NCI-H1694 (cell line): ENCODE measurements at places on chromosomes 13 and 19.

- no peak for DNase-seq
Observed at GRCh38 chr13:84137292-84137691, 255.0 kb upstream of the SLITRK1 start.

GRCh38 chr13:46015366-46015765 is 37.2 kb downstream of the ZC3H13 start:
- no peak for DNase-seq

GRCh38 chr13:26184791-26185250 is 37.3 kb downstream of the RNF6 start:
- DNase-seq = peak; percentile 45

DNA sequence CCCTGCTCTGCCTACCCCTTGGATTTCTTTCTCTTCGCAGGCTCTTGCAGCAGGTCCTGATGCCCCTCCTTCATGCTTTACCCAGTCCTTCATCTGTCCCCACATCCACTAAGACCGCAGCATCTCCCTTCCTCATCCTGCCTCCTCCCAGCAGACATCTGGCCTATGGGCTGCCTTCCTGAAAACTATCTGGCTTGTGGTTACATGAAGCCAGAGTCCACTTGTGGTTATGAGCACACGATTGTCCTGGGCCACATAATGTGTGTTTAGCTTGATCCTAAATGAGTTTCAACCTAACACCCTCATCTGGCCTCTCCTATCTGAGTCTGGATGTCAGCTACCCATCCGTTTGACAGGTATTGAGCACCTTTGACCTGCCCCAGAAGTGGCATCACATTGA is 5.5 kb upstream of the ZNF175 start:
- no peak for DNase-seq

- no peak for DNase-seq
Observed at GRCh38 chr13:106548064-106548696, 12.7 kb upstream of the EFNB2 start.

DNA sequence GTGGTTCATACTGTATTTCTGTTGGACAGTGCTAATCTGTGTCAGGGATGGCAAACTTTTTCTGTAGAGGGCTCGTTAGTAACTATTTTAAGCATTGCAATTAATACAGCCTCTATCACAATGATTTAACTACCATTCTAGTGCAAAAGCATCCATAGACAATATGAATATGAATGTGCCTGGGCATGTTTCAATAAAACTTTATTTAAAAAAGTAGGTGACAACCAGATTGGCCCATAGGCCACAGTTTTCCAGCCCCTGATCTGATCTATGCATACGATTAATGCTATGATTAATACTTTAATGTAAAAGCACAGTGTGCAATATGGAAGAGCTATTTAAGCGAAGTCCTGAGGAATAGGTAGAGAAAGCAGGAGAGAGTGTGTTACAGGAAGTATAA is 29.6 kb downstream of the ADGRE1 start:
- DNase-seq = no peak

- peak; percentile 57 for DNase-seq
Observed at GRCh38 chr19:11324079-11324661, 15.3 kb downstream of the RAB3D start.

DNA sequence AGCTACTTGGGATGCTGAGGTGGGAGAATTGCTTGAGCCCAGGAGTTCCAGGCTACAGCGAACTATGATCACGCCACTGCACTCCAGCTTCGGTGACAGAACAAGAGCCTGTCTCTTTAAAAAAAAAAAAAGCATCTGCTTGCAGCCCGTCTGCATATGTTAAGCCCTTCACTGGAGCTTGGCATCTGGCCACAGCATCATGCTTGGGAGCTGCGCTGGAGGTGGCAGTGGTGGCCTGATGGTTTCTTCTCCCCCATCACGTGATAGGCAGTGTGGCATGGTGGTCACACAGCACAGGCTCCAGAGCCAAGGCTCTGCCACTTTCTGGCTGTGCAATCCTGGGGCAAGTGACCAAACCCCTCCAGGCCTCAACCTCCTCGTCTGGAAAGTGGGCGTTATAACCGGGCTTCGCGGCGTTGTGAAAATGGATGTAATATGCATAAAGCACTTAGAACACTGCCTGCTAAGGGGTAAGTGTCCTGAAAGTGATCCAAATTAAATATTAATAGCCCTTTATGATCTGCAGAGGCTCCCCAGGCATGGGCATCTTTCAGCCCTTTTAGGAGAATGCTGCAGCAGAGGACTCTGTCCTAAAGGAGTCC is 24.4 kb downstream of the MARK4 start:
- peak; percentile 96 for DNase-seq

DNA sequence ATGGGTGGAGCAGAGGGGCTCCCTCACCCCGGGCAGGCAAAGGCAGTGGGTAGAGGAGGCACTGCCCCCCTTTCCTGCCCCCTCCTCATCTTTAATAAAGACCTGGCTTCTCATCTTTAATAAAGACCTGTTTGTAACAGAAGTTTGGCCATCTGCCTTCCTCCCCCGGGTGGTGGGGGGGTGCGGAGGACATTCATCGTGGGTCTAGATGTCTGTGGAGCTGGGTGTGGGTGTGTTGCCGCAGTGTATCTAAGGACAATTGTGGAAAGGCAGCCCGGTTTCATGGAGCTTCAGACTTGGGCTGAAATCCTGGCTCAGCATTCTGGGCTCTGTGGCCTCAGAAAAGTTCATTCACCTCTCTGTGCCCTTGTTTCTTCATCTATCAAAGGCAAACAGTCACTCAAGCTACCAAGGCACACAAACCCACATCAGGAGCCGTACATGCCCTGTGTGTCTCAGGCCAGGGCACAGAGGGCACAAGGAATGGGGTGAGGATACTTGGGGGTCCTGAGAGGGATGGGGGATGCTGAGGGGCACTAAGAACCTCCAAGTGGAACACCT is 8.8 kb upstream of the SWSAP1 start:
- DNase-seq = no peak

DNA sequence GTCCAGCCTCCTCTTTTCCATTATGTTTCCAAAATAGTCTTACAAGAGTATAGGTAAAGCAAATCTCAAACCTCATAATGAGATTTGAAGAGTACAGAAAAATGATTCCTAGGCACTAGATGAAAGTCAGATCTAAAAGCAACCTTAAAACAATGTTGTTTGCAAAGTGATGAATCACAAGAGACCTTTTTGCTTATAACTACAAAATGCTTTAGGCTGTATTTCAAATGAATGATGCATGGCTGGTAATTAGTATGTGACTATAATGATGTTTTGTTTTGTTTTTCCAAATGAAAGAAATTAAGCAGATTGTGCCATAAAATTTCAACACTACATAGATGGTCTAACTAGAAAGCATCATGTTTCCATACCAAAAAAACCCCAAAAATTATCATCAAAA is 272.7 kb downstream of the DIAPH3 start:
- DNase-seq = no peak

DNA sequence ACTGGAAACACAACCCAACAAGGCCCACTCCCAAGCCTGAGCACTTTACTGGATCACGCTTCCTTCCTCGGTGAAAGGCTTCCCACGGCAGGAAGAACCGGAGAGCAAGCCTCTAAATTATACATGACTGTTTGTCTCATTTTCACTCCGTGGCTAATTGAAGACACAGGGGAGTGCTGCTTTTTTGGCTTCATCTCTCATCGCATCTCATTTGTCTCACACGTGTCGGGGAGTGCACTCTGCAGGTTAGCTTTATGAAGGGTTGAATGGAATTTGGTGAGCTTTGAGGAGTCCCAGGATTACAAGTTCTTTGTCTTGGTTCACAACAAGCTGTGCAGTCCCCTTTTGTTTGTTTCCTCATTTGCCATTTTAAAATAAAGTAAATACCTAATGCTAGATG is 544.6 kb downstream of the GPC6 start:
- no peak for DNase-seq

DNA sequence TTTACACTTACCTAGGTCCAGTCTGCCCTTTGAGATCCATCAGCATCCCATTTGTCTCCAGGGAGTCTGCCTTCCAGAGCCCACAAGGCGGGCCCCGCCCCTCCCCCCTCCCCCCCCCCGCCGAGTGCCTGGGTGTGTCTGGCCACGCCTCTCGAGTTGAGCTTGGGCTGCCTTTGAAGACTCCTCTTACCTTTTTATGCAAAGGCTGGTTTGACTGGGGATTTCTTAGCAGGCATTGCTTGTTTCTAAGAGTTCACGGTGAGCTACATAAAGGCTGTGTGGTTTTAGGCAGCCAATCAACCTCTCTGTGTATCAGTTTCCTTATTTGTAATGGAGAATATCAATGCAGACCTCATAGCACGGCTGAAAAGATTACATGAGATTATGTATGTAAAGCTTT is 11.3 kb downstream of the GPR12 start:
- DNase-seq = no peak

- no peak for DNase-seq
Observed at GRCh38 chr19:13781547-13781946, 7.3 kb downstream of the C19orf53 start.

- DNase-seq = no peak
Observed at GRCh38 chr19:1263188-1263587, 5.9 kb upstream of the CIRBP start.

GRCh38 chr13:49400755-49401659 is 42.9 kb downstream of the CAB39L start:
- no peak for DNase-seq

GRCh38 chr19:15502264-15502663 is 6.1 kb upstream of the CYP4F22 start:
- DNase-seq = no peak

DNA sequence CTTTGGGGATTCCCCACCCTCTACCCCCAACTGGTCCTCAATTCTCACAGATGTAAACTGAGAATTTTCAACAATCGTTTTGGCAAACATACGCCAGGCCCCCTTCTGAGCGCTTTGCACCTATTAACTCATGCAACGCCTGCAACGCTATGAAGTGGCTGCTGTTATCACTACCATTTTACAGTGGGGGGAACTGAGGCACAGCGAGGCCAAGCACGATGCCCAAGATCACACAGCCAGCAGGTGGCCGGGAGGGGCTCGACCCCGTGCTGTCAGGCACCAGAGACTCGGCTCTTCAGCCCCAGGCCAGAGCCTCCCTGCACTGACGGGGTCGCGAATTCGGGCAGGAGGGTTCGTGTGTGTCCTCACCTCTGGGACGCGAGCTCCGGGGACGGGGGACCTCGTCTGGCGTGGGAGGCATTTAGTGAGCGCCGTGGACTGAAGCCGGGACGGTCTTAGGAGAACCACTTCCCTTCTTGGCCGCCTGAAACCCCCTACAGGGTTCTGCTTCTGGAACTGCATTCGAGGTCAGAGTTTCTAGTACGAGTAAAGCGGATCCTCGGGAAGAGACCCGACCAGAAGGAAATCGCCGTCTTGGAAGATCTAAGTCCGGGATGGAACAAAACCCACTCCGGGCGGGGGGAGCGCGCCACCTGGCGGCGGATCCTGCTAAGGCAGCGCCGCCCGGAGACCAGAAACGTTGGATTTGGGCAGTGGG is 21.0 kb downstream of the ZNF114 start:
- DNase-seq = peak; percentile 22

DNA sequence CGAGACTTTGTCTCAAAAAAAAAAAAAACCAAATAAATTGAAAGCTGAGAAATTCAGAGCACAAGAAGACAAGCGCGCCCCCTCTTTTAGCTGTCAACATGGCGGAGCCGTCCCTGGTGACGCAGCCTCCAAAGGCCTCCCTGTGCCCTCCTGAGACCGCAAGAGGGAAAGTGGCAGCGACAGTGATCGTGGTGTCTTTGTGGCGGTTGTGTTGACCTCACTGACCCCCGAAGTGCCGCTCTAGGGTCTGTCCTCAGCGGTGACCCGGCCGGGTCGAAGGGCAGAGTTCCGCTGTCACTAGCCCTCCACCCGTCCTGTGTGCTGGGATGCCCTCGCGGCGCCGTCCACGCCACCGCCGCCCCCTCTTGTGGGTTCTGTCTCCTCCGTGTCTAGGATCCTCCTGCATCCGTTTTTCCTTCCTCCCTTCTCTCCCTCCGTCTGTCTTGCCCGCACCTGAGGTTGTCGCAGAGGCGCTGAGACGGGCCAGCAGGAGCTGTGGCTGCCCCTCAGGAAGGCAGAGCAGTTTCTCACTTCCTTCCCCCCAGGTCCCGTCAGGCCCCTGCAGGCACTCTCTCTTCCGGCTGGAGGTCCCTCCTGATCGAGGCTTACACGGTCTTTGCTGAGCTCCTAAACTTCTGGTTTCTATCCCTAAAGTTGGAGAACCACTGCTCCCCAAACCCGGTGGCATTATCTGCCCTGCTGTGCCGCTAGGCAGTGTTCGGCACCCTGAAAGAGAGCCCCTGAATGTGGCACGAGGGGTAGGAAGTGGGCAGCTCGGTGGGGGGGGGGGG is 7.2 kb downstream of the UHRF1 start:
- no peak for DNase-seq

GRCh38 chr19:2253106-2254063 is 2.8 kb downstream of the JSRP1 start:
- no peak for DNase-seq

- DNase-seq = no peak
Observed at GRCh38 chr19:17332677-17333581, 1.7 kb downstream of the ANO8 start.

DNA sequence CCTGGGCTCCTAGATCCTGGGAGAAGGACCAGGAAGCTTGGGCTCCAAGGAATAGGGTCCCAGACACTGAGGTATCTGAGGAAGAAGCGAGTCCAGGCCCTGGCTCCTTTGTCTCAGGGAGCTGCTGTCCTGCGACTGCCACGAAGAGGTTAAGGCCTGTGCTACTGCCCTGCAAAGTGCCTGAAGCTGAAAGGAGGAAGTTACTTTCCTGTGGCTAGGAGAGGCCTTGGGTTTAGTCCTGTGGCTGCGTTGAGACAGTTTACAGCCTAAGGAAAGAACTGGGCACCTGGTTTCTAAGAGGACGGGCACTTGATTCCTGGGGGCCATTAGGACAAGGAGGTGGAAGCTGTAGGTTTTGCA is 2.8 kb downstream of the MYADM start:
- no peak for DNase-seq

DNA sequence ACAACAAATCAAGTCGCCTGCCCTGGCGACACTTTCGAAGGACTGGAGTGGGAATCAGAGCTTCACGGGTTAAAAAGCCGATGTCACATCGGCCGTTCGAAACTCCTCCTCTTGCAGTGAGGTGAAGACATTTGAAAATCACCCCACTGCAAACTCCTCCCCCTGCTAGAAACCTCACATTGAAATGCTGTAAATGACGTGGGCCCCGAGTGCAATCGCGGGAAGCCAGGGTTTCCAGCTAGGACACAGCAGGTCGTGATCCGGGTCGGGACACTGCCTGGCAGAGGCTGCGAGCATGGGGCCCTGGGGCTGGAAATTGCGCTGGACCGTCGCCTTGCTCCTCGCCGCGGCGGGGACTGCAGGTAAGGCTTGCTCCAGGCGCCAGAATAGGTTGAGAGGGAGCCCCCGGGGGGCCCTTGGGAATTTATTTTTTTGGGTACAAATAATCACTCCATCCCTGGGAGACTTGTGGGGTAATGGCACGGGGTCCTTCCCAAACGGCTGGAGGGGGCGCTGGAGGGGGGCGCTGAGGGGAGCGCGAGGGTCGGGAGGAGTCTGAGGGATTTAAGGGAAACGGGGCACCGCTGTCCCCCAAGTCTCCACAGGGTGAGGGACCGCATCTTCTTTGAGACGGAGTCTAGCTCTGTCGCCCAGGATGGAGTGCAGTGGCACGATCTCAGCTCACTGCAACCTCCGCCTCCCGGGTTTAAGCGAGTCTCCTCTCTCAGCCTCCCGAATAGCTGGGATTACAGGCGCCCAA is at the start of gene LDLR:
Gene LDLR (plus strand): TSS at position 210 of the 760 bp plus-strand sequence. CDS start 86 bp downstream, at position 296.
- DNase-seq = peak; percentile 80
